HEK293T (cell line): ENCODE measurements at places on chromosomes 5 and 9.

- peak; percentile 92 for DNase-seq
Measured at GRCh38 chr9:120580051-120580896, at the start of gene CDK5RAP2. CDK5RAP2 (minus strand) TSS chr9:120580167; CDS start chr9:120579978, 189 bp downstream.

DNA sequence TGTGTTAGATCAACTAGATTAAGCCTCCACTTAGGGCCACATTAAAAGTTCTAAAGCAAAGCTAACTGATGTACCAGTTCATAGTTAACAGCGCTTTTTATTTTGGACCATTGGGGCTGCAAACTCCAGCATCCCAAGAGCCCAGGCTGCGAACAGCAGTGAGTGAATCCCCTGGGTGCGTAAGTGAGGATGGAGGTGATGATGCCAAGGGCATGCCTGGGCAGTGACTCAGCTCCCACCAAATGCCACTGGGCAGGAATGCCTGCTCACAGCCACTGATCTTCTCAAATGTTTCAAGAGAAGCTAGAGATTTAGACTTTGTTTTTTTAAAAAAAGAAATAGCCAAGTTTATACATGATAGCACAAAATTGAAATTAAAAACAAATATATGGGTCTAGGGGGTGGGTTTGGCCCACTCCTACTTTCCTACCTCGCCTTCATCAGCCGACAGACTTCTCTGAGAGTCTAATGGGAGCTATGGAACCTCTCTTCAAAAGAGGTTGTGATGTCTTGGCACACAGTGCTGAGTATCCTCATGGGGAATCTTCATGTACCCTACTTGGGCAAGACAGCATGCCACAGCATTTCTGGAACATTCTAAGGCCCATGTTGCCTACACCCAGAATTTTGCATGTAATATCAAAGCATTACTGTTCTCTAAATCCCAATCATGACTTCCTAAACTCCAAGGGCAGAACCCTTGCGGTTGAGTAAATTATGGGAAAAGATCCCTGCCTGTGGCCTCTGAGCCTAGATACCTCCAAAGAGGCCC lies 398.1 kb downstream of the EBF1 start:
- DNase-seq, result no peak

DNA sequence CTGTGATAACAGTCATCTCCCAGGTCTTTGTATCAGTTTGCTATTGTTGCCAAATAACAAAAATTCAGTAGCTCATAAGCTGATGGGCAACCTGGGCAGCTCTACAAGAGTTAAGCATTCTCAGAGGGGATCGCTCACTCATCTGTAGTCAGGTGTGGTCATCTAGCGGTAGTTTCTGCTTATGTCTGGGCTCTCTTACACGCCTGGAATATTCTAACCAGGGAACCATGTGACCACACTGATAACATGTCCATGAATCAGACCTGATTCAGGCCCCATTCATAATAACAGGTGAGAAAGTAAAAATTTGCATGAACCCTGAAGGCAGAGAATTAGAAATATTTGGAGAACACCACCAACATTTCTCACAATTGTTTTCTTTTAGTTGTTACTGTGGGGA lies 576.1 kb downstream of the SLCO4C1 start:
- DNase-seq, result no peak

GRCh38 chr5:78593465-78593864 lies 55.1 kb downstream of the LHFPL2 start:
- DNase-seq, result no peak

DNA sequence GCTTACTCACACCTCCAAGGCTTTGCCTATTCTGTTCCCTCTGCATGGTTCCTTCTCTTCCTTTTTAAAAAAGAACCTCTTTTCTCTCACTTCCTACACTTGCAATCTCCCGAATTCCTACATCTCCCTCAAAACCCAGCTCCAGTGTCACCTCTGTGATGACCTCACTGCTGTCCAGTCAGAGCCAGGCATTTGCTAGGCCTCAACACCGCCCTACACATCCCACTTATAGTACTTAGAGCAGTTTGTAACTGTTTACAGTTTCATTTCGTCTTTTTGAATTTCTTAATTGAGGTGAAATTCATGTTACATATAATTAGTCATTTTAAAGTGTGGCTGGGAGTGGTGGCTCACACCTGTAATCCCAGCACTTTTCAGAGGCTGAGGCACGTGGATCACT lies 30.8 kb downstream of the CD14 start:
- no peak for DNase-seq

GRCh38 chr5:96347502-96348292 lies 85.4 kb downstream of the PCSK1 start:
- DNase-seq, result no peak
